NCI-H1436 (cell line): ENCODE measurements at places on chromosomes 2 and 18.

- DNase-seq = no peak
Observed at GRCh38 chr2:230360028-230360427, 33.0 kb downstream of the SP140L start.

DNA sequence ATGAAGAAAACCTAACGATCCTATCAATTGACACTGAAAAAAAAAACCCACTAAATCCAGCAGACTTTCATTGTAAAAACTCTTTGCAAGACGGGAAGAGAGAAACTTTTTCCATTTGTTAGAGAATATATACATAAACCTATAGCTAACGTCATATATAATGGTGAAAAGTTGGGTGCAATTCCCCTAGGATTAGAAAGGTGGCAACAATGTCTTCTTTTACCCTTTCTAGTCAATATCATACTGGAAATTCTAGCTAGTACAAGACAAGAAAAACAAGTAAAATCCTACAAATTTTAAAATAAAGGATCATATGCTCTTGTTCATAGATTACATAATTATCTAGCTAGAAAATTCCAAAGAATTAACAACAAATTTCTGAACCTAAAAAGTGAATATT lies 1596.5 kb upstream of the LRRTM1 start:
- DNase-seq = no peak

GRCh38 chr2:238138331-238139195 lies at the start of gene KLHL30:
KLHL30 (plus strand) TSS chr2:238138668; CDS start chr2:238140755, 2,087 bp downstream.
- no peak for DNase-seq

DNA sequence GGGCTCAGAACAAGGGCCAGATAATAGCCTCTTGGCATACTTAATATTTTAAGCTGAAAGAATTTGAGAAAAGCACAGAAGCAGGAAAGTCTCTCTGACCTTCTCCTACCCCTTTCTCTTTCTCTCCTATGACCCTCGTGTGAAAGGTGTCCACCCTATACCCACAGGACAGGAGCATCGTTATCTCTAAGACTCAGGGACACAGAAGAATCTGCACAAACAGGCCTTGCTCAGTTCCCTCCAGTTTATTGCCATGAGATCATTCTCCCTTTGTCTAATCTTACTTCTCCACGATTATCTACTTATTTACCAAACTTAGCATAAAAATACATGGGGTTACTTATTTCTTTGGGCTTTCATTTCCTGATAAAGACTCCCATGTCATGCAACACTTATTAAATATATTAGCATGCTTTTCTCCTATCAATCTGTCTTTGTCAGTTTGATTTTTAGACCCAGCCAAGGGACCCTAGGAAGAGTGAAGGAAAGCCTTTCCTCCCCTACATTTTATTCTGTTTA lies 370.7 kb downstream of the DLGAP1 start:
- no peak for DNase-seq

GRCh38 chr2:85273738-85274731 lies 53.8 kb downstream of the TGOLN2 start:
- no peak for DNase-seq

DNA sequence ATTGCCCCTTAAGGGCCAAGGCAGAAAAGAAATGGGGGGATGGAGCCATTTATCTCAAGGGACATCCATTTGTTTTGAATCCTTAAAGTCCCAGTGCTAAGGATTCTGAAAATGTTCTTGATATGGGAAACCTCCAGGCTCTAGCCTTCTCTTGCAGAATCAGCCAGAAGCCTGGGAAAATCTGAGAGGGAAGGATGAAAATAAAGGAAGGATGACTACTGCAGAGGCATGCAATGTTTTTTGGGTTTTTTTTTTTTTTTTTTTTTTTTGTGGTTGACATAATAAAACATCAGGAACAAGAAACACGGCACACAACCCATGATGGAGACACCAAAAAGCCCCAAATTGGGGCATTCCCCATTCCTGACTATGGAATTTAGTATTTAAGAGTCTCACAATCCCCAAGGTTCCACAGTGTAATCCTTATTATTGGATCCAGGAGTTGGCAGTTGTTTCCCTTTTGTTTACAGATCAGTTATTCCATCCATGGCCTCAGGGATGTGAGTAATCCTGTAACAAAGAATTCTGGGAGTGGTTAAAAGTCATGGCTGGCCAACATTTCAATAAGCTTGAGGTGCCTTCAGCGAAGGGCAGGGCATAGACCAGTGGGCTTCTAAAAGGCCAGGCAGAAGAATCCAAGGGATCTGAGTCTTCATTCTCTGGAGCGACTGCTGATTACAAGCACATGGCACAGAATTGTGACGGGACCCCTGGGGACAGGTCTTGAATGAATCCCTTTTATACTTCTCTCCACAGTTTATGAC lies 337.5 kb downstream of the GULP1 start:
- DNase-seq = no peak

DNA sequence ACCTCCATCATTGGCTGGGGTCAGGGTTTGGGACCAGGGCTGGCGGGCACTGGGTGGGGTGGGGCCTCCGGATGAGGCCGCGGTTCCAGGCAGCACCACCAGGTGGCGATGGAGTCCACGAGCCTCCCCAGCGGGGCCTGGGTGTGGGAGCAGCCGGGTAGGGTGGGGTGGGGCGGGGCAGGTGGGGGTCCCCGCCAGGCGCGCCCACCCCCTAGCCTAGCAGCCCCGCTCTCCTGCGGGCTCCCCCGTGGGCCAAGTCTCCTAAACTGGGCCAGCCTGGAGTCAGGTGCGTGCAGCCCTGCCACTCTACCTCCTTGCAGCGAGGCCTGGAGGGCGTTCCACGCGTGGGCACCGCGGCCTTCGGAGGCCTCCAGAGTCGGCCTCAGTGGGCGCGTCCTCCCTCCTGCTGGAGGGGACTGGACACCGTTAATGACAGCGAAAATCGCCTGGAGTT lies 187.5 kb downstream of the TWIST2 start:
- peak; percentile 4 for DNase-seq

GRCh38 chr2:68653538-68653982 lies 10.2 kb downstream of the PROKR1 start:
- DNase-seq = no peak

- DNase-seq = no peak
Observed at GRCh38 chr18:36405611-36406010, 108.1 kb downstream of the FHOD3 start.

- no peak for DNase-seq
Observed at GRCh38 chr2:217459680-217460405, 543.0 kb downstream of the TNS1 start.

DNA sequence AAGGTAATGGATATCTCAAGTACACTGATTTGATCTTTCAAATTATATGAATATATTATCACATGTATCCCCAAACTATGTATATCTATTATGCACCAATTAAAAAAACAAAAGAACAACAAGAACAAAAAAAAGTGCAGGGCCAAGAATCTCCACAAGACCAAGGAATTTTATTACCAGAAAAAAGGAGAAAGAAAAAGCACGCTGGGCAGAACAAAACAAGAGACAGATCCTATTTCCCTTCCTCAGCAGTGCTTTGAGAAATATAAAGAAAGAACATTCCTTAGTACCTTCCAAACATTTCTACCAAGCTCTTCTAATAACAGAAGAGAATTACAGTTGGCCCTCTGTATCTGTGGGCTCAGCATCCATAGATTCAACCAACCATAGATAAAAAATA lies 144.7 kb upstream of the CREB1 start:
- DNase-seq = no peak

GRCh38 chr18:73901151-73901550 lies 246.5 kb downstream of the FBXO15 start:
- DNase-seq = no peak

- DNase-seq = no peak
Observed at GRCh38 chr2:70985956-70986355, 7.5 kb downstream of the ANKRD53 start.

- no peak for DNase-seq
Observed at GRCh38 chr2:180254872-180255271, 247.8 kb upstream of the CWC22 start.

- no peak for DNase-seq
Observed at GRCh38 chr2:62347563-62348270, 151.8 kb downstream of the B3GNT2 start.

- DNase-seq = no peak
Observed at GRCh38 chr2:204441316-204441715, 104.0 kb upstream of the PARD3B start.

- no peak for DNase-seq
Observed at GRCh38 chr2:136215908-136216472, 98.0 kb upstream of the CXCR4 start.

DNA sequence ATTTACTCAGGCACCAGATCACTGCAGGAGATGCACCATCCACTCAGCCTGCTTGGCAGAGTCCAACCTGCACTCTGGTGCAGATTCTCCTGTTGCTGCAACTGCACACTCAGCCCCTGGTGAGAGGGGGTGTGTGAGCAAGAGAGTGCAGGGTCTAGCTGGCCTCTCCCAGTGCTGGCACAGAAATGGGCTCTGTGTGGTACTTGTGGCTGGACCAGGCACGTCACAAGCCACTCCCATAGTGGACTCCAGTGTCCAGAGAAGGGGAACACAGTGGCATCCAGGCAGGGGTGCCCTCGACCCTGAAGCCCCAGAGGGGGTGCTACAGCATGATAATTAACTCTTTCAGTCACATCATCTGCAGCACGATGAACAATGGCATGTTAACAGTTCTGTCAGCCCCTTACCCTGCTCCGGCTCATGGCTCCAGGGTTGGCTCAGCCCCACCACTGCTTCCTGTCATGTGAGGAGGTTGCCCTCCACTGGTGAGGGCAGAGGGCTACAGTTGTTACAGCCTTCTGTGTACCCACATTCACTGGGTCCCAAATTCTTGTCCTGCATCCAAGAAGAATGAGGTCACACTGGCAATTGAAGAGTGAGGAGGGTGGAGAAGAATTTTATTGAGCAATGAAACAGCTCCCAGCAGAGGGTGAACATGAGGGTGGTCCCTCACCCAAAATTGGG lies 135.7 kb downstream of the EVA1A start:
- no peak for DNase-seq

DNA sequence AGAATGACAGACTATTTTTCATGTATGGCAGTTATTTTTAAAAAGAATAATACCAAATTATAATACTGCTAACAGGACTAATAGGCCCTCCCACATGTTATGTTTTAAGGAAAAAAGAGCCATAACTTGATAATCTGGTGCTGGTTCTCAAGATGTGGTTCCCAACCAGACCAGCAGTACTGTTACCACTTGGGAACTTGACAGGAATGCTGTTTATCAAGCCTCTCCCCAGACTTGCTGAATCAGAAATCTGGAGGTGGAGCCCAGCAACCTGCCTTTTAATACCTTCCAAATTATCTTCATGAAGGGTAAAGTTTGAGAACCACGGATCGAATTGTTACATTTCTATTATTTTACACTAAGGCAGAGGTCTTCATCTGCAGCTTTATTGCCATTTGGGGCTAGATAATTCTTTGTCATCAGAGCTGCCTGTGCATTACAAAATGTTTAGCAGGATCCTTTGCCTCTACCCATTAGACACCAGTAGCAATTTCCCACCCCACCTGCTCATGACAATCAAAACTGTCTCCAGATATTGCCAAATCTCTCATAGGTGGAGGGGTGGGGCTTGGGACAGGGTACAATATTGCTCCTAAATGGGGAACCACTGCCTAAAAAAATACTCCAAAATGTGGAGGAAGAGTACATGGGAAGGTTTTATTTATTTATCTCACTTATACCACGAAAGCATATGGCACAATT lies 629.6 kb downstream of the ARHGAP15 start:
- DNase-seq = no peak

DNA sequence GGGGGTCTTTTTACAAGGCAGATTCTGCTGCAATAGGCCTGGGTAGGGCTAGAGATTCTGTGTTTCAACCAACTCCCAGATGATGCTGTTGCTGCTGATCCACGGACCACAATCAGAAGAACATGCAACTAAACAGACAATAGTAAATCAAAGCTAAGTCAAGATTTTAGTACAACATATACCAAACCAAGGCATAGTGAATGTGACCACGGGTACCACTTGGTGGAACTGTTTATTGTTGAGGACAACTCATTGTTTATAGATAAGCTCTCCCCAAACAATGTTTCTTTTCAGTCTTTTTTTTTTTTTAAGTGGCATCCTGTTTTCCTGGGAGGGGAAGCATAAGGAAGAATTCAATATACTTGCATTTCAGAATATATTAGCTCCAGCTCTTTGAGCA lies 36.0 kb upstream of the DARS1 start:
- no peak for DNase-seq
